Muscle of leg (tissue), 16 donors: ENCODE measurements at places on chromosomes 13 and 19. TPM values are rescaled to one million over a fixed set of nuclear protein-coding genes. Genes with fewer than 3 reads are reported as not detected.
A peak's percentile ranks its signal among the peaks of the same experiment; 100 is the strongest.

DNA sequence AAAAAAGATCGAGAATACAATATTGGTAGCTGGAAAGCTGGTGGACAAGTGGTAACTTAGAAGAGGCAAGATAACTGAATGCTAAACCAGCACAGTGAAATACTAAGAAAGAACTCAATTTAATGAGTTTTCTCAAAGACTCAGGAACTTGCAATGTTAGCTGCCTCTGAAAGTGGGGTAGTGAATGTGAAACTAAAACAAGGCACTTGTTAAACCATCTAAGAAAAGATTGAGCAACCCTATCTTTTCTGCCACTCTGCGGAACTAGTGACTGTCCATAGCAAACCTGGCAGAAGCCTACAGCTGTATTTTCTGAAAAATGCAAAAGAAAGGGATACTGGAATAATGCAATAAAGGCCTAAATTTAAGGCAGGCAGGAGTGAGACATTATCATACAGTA, 1574.4 kb upstream of the PRR20A start:
- no peak for DNase-seq

DNA sequence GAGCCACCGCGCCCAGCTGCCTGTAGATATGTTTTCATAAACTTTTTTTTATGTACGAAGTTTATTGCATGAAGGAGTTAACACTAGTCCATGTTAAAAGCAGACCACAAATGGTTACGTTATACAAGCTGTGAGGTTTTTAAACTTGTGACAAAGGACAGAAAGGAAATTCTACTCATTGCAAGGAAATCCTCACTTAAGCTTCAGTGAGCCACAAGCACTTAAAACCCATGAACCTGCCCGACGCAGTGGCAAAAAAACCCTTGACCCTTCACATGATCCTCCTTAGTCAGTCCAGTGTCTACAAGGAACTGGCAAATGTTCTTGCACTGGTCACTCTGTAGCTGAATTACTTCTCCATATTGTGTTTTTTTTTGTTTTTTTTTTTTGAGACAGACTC, 4.2 kb downstream of the MPND start:
- DNase-seq = no peak

- no peak for DNase-seq
Observed at GRCh38 chr13:111513766-111514609, 193.5 kb downstream of the TEX29 start.

DNA sequence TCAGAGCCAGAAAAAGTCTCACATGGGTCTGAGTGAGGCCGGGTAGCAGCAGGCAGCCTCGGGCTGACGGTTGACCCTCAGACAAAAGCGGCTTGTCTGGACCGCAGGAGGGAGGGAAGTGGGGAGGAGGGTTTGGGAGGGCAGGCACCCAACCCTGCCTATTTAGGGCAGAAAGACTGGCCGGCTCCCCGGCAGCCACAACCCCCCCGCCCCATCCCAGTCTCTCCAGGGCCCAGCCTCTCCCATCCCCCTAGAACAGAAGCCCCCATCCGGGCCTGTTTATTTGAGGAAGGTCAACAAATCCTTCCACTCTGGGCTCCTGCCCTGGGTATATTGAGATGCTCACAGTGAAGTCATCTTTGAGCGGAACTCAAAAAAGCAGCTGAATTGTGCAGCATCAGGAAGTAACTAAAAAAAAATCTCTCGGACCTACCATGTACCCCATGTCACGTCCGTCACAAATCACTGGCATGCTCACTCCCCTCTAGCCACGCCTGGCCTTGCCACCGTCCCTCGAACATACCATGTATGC, 6.3 kb downstream of the DACT3 start:
- DNase-seq = peak; percentile 60

The ZNF548 gene
- polyA plus RNA-seq = 11.8 TPM

DNA sequence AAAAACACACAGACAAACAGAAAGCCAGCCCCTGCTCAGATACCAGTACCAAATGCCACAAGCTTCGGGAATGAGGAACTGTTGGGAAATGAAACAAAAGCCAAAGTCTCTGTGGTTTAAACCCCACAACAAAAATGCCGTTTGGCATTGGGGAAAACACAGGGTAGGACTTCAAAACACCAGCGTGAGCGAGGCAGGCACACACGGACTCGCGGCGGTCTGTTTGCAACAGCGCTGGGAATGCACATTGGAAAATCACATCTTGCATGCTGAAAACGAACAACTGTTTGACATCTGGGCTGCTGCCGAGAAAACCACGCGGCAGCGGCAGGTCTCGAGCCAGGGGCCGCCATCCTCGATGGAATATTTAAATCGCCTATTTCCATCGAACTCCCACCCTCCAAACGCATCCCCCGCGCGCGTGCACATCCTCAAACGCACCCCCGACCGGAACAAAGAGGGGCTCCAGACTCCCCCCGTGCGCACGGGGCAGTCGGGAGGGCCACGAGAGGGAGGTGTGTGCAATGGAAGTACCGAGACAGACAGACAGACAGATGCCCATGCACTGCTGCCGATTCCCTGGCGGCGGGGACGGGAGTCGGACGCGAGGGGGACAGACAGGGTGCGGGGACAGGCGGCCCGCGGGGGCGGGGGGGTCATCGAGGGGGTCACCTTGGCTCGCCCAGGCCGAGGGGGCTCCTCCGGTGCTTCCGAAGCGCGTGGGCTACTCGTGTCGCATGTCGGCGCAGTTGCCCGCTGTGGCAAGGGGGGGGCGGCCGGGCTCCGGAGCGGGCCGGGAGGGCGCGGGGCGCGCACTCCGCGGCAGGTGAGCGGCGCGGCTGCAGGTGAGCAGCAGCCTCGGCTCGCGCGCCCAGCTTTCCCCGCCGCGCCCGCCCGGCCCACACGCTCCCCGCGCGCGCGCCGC, at the start of gene GPR12:
GPR12 (minus strand) TSS at position 880 of the 925 bp plus-strand sequence. CDS start 959 bp downstream, outside the sequence.
- peak; percentile 47 for DNase-seq

The ZNF576 gene
- 10.5 TPM for polyA plus RNA-seq

- DNase-seq = no peak
Observed at GRCh38 chr13:111491021-111491420, 170.6 kb downstream of the TEX29 start.

- DNase-seq = peak; percentile 51
Observed at GRCh38 chr19:6099033-6099432, 11.3 kb downstream of the RFX2 start.
